ENCODE measurements at places on chromosomes 7 and 10. TPM values are rescaled to one million over a fixed set of nuclear protein-coding genes. Genes with fewer than 3 reads are reported as not detected.

DNA sequence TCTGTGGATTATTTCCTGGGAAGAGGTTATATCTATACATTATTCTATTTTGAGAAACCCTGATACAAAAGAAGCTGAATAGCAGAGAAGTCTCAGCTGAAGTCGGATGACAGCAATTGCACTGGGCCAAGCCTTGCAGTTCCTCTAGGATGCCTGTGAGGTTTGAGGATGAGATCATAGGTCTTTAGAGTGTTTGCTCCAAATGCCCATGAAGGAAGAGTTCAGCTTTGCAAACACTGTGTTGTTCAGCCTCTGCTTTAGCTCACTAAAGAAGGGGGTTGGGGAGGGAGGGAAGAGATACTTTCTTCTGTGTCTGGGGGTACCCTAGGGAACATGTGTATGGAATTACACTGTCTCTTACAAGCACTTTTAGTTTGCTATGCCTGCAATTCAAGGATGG is 282.5 kb upstream of the NRP1 start:
- DNase-seq: peak; percentile 16

- DNase-seq: no peak
Observed at GRCh38 chr10:120873741-120874140, 22.6 kb downstream of the WDR11 start.

DNA sequence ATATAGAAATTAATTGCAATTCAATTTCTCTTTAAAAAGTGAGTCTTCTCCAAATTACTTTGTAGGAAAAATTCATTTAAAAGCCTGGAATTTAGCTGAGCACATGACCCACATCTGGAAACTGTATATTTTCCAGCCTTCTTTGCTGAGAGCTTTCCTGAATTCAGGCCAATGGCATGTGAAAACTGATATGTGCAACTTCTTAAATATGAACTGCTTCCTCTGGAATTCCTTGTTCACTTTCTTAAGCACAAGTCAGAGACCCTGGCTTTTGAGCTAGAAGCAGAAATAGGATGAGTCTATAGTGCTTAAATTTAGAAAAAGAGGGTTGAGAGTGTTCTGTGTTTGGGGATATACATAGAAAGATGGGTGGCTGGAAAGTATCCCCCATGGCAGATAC is 365.1 kb upstream of the MTPN start:
- DNase-seq: no peak

GRCh38 chr10:51569467-51569866 is 129.9 kb downstream of the CSTF2T start:
- DNase-seq: no peak

GRCh38 chr7:131355917-131356777 is 28.5 kb downstream of the MKLN1 start:
- DNase-seq: peak; percentile 54

- no peak for DNase-seq
Observed at GRCh38 chr7:115052706-115053105, 130.8 kb downstream of the MDFIC start.

GRCh38 chr10:971150-971542 is 17.1 kb upstream of the GTPBP4 start:
- peak; percentile 69 for DNase-seq

DNA sequence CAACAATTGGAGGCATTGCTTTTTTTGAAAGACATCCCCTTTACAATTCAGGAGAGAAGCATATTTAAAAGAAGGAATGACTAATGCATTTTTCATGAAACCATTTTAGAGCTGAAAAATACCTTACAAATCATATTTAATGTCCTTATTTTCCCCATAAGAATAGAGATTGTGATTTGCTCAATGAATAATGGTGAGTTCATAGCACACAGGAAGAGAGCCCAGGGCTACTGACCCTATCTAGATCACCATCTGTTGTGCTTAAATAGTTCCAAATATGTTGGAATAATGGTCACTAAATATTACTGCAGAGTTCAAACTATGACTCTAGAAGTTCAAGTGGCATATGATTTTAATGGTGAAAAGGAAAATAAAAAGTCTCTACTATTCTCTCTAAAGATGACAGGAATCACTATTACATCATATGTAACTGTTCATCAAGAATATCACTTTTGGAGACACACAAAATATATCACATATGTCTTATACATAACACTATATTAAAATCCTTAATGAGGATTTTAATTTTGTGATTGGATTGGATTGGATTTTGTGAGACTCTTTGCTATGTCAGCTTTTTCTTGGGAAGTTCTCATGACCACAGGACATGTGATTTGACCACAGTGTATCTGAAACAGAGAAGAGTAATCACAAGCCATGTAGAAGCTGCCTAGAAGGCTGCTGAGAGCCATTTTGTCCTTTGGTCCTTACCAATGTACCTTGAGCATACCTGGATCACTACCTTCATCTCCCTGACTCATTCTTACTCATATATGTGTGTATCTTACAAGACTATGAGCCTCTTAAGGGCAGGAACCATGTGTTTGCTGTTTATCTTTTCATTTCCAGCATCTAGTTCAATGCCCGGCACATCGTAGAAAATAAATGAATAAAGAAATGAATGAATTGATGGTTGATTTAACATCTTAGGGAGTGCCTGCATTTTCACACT is 26.4 kb downstream of the SLC16A9 start:
- no peak for DNase-seq

DNA sequence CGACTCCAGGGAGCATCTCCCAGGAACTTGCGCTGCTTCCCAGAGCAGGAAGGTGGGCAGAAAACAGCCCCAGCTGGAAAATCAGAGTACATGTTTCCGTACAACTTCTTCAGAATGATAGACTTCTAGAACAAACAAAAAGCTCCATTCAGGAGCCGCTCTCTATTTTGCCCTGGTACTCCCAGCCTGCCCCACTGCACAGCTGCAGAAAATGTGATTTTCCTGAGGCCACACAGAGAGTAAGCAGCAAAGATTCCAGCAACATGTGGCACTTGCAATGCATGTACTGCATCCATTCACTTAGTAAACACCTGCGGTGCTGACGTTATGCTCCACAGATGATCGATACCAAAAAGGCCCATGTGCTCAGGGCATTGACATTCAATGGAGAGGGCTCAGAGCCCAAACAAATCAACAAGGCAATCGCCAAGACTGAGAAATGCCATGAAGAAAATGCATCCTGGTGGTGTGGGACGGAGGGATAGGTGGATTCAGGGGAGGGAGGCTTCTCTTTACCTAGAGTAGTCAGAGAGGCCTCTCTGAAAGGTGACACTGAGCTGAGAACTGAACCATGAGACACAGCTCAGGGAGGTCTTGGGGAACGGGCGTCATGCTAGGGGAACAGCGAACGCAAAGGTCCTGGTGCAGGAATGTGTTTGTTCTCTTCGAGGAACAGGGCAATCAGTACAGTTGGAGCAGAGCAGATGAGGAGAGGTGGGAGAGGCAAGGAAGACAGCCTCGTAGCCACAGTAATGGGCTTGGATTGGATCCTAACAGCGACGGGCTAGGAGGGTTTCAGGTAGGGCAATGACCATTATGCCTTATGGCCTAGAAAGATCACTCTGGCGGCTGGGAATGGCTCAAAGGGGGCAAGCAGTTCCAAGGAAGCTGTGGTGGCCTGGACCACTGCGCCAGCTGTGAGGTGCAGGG is 35.3 kb upstream of the DUSP5 start:
- no peak for DNase-seq

GRCh38 chr10:101758858-101759257 is 17.1 kb downstream of the FGF8 start:
- no peak for DNase-seq

DNA sequence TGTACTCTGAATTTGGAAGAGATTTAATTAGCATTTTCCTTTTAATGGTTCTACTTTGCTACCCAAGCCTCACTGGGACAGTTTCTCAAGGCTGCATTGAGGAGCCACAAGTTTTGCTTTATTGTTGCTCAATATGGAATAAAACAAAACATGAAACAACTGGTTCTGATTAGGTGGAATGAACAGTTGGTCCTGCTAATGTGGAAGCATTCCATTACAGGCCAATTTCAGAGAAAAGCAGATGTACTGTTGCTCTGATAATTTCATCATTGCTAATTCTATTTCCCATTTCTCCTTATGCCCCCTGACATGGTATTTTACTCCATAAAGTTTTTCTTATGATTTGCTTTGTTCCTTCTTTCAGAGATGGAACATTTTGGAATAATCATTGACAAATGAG is 66.0 kb upstream of the PAPSS2 start:
- DNase-seq: peak; percentile 68

GRCh38 chr7:84821671-84822534 is 365.0 kb downstream of the SEMA3D start:
- no peak for DNase-seq

DNA sequence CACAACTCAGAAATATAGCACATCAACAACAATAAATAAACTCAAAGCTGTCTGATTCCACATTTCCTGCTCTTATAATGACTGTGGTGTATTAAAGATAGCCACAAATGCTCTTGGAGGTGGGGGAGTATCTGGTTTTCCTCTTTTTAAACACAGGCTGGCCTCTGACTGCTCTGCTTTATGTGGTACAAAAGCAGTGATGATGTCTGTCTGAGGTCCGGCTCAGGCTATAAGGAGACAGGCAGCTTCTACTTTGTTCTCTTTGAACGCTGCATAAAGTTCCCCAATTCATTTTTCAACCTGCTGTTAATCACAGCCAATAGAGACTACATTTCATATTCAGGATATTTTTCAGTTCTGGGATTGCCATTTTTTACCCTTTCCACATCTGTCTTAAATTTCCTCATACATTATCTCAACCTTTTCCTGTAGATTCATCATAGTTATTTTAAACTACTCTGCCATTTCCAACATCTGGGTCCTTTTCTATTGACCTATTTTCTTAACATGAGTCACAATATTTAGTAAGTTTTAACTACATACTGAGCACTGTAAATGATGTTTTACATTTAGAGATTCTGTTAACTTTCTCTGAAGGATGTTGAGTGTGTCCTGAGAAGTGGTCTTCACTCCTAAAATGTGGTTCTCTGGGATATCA is 64.9 kb downstream of the CRPPA start:
- DNase-seq: peak; percentile 40

DNA sequence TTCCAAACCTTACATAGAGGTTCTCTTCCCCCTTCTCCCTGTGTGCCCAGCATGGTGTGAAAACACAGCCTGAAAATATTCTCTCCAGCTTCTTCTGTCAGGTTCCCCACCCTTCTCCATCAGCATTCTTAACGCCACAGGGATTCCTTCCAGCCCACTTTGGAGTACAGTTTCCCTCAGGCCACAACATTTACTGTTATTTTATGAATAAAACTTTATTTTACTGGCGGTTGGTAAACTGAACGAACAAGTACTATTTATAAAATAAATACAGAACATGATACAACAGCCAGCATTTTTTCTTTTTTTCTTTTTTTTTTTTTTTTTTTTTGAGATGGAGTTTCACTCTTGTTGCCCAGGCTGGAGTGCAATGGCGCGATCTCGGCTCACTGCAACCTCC is 31.6 kb upstream of the GPNMB start:
- DNase-seq: no peak

DNA sequence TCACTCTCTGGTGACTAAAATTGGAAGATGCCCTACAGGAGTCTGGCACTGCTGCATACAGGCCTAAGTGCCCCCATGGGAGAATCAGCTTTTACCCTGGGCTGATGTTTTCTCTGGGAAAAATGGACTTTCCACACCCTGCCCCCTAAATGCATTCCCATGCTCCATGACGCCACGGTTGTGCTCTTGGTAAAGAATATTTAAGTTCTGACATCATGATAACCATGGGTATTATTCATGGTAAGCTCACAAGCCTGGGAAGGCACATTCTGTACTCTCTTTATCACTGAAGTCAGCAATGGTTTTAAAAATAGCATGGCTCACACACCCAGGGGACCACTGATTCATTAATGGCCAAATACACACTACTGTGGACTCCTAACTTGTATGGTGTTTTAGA is 43.4 kb downstream of the HIPK2 start:
- peak; percentile 98 for DNase-seq

DNA sequence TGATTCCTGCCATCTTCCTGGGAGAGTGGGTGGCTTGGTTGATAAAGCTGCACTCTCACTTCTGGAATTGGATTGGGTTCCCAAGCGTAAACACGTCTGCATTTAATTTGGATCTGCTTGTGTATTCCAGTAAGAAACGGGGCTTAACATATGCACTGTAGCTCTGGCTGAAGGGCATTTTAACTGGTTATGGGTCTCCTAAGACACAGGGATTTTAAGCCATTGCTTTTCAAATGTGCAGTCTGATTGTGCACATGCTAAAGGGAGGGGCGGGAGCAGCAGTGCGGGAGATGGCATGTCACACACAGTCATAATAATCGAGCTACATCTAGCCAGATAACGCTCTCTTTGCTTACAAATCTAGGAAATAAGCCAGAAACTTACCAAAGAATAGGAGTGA is 247.3 kb upstream of the LYZL1 start:
- no peak for DNase-seq

DNA sequence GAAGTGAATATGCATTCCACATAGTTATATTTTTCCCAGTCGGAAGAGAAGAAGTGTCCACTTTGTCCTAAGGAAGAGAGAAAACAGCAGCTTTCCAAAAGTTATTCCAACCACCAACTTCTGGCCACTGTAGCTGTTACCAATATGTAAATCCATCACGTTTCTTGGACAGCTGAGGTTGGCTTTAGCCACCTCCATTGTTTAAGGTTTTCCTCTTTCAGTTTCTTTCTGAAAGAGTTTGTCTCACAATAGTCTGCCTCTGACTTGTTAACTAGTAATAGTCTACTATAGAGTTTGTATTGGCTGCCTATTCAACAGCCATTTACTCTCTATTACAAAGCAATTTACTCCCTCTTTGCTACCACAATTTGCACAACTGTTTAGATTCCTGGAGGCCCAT is 457.6 kb upstream of the LRRN3 start:
- DNase-seq: no peak

GRCh38 chr7:20305726-20306125 is 25.0 kb upstream of the ITGB8 start:
- DNase-seq: no peak

DNA sequence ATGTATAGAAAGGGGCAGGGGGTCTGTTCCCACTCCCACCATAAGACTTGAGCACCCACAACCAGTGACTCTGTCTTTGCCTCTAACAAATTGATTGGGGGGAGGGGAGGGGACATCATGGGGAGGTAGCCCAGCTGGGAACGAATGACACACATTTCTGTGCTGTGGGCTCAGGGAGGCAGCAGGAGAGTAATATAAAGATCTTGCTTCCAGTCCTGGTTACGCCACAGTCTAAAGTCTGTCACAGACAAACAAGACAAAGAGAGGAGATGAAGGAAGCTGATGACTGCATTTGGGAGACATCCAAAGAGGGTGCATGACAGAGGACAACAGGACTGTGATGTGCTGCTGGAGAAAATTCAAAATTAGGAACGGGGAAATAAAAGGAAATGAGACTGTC is 153.9 kb downstream of the ACTR3B start:
- no peak for DNase-seq

- no peak for DNase-seq
Observed at GRCh38 chr10:22464966-22465629, 119.8 kb downstream of the SPAG6 start.

Gene MRLN
- not detected for total RNA-seq

Gene AMPH
- 0.86 TPM for total RNA-seq

Gene SLC39A12
- not detected for total RNA-seq

Gene SHTN1
- 2.2 TPM for total RNA-seq

Gene GHRHR
- not detected for total RNA-seq

Gene CDC14C
- under 0.01 TPM for total RNA-seq
